ENCODE measurements at places on chromosomes 3 and 15. TPM values are rescaled to one million over a fixed set of nuclear protein-coding genes. Genes with fewer than 3 reads are reported as not detected.

Gene C3orf62
- total RNA-seq, result 2.4 TPM

Gene TM4SF18
- total RNA-seq, result 2.2 TPM

Gene CCDC80
- total RNA-seq, result 5.2 TPM

Gene MUC4
- 2.3 TPM for total RNA-seq

Gene MYD88
- total RNA-seq, result 18.1 TPM

Gene SLC51A
- 8.4 TPM for total RNA-seq

Gene ARNT2
- total RNA-seq, result 5.0 TPM

Gene SSUH2
- total RNA-seq, result 0.94 TPM

Gene PLOD2
- 36.6 TPM for total RNA-seq

Gene SEC61A1
- total RNA-seq, result 120 TPM

Gene CTXN2
- 0.07 TPM for total RNA-seq

Gene RLBP1
- total RNA-seq, result not detected

Gene NME9
- total RNA-seq, result not detected

Gene GP9
- total RNA-seq, result not detected

Gene PLA2G4E
- total RNA-seq, result not detected

Gene STRA6
- 20.1 TPM for total RNA-seq

Gene SNRPN
- total RNA-seq, result 879 TPM

Gene CFAP20DC
- 6.1 TPM for total RNA-seq

Gene SLC28A1
- 0.16 TPM for total RNA-seq

Gene COMMD4
- total RNA-seq, result 140 TPM

Gene GOLGA8J
- 0.33 TPM for total RNA-seq

Gene PLXNA1
- total RNA-seq, result 53.0 TPM

Gene ALDH1L1
- total RNA-seq, result 2.0 TPM

Gene CCDC174
- total RNA-seq, result 13.8 TPM

Gene CHRD
- 1.8 TPM for total RNA-seq

Gene HGD
- 0.44 TPM for total RNA-seq

Gene TRPC1
- total RNA-seq, result 20.0 TPM

Gene TMEM266
- total RNA-seq, result 6.2 TPM

Gene PLAAT1
- total RNA-seq, result 3.9 TPM

Gene A4GNT
- not detected for total RNA-seq

Gene MYZAP
- 0.68 TPM for total RNA-seq

Gene TRPM1
- total RNA-seq, result 1.2 TPM

Gene SLC2A2
- not detected for total RNA-seq

Gene ZKSCAN7
- 8.9 TPM for total RNA-seq

Gene NEK10
- total RNA-seq, result 1.4 TPM

Gene SLITRK3
- total RNA-seq, result 4.4 TPM

Gene MTHFS
- 31.0 TPM for total RNA-seq

Gene DAZL
- total RNA-seq, result 4.3 TPM

Gene VPS39
- 44.5 TPM for total RNA-seq

Gene DLL4
- 0.94 TPM for total RNA-seq

Gene ARL6IP5
- 30.8 TPM for total RNA-seq

Gene CP
- total RNA-seq, result 1.1 TPM

Gene GPX1
- total RNA-seq, result 321 TPM

Gene CCR8
- total RNA-seq, result not detected

Gene CCDC54
- not detected for total RNA-seq

Gene PDHB
- total RNA-seq, result 123 TPM

Gene SEMA6D
- 2.0 TPM for total RNA-seq

Gene GPR160
- total RNA-seq, result 33.3 TPM

Gene RTP1
- 5.6 TPM for total RNA-seq

Gene ZNF662
- 2.9 TPM for total RNA-seq

Gene MEGF11
- 2.7 TPM for total RNA-seq

Gene DUOXA2
- 0.11 TPM for total RNA-seq
